ENCODE measurements at places on chromosomes 11 and 22.

DNA sequence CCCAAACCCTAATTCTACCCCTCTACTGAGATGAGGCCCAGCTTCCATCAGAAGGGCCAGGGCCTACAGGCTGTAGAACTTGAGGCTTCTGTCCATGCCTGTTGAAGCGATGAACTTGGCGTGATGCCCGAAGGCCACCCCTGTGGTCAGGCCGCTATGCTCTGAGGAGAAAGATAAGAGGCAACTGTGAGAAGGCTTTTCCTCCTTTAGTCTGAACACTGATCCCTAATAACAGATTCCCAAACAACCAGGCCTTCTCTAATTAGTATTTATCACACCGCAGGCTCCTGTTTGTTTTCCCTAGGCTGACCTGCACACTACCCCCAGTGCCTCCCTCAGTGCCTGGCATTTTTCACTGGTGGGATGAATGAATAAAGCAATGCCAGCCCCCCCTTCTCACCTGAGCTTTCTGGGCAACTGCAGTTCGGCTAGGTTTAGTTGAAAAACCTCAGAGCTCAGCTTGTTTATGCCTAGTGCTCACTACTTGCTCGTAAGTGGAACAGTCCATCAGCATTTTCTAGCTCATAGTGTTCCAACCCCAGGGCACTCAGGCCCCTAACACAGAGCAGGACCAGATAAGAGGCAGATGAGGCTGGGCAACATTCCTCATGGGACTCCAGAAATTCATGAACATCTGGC is 15.2 kb downstream of the PRPF19 start:
- DNase-seq, result no peak

DNA sequence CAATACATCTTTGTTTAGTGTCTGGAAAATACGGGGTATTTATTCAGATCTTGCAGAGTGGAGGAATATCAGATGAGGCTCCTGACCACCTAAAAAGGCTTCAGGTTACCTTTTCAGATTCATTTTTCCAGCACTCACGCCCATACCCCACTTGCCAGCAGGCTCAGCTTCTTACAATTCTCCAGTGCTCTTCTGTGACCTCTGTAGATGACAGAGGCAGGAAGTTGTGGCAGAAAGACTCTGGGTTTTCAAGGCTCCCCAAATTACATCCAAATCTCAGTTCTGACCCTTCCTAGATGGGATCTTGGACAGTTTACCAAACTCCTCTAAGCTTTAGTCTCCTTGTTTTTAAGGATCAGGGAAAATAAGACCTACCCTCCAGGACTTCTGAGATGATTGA is 61.1 kb downstream of the SYTL2 start:
- no peak for DNase-seq

- DNase-seq, result no peak
Observed at GRCh38 chr22:50293441-50294318, 13.8 kb downstream of the PLXNB2 start.

GRCh38 chr11:85385547-85385946 is 241.6 kb downstream of the DLG2 start:
- no peak for DNase-seq

DNA sequence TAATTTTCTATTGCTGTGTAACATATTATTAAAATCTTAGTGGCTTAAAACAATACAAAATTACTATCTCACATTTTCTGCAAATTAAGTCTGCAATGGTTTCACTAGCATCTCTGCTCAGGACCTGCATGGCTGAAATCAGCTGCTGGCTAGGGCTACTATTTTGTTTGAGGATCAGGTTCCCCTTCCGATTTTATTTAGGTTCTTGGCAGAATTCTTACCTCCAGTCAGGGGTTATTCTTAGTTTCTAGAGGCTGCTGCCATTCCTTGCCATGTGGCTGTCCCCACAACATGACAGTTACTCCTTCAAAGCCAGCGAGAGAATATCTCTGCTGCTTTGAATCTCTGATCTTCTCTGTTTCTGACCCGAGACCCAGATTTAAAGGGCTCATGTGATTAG is 424.5 kb upstream of the ANO5 start:
- no peak for DNase-seq

DNA sequence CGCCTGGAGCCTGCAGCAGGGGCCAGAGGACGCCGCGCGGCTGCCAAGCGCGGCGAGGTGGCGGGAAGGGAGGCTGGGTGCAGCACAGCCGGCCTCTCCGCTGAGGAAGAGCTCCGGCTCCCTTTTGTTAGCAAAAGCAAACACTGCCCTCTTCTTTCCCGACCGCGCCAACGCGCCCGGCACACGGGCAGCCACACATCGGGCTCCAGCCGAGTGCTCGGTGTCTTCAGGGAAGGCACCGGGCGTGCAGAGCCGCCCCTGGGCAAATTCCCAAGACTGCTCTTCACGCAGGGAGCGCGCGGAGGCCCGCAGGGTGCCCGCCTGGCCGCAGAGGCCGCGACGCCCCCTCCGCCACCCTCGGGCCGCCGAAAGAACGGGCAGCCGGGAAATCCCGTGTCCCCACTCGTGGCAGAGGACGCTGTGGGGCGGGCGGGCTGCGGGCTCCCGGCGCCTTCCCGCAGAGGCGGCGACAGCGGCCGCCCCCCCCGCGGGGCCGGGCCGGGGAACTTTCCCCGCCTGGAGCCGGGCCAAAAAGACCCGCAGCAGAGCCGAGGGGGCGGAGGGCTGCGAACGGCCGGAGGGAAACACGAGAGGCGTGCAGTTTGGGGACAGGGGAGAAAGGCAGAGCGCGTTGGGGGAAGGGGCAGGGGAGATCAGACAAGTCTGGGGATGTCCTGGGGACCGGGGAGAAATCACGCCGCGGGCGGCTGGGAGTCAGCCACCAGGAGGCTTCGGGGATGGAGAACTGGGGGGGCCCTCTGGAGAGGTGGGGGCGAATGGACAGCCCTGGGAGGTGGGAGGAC is 931 bp downstream of the CADM1 start:
- DNase-seq, result no peak

DNA sequence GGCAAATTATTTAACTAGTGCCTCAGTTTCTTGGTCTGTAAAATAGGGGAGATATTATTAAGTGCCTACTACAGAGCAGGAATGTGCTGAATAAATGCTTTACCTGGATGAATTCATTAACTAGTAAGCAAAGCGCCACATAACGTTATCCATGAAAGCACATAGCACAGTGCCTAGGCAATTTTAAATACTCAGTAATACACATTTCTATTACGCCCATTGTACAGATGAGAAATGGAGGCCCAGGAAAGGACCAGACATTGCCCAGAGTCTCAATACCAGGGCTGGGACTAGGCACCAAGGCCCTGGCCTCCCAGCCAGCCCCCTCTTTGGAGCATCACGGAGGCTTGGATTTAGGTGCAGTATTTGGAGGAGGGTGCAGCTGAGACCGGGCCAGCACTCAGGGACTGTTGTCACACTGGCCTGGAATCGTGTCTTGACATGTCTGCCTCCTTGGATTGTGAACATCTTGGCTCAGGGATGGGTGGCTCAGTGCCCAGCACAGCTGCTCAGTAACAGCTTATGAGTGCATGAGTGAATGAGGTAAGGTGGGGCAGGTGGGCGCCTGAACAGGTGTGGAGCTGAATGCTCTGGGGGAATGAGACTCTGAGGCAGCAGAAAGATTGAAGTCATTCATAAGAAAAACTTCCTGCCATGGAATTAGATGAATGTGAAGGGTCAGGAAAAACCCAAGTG is 42.1 kb upstream of the TPBGL start:
- DNase-seq, result no peak

GRCh38 chr11:1761110-1761856 is 2.4 kb downstream of the CTSD start:
- no peak for DNase-seq

- no peak for DNase-seq
Observed at GRCh38 chr11:116505298-116506262, 267.2 kb downstream of the BUD13 start.

- DNase-seq, result no peak
Observed at GRCh38 chr11:59944720-59945119, 6.5 kb downstream of the OOSP1 start.

DNA sequence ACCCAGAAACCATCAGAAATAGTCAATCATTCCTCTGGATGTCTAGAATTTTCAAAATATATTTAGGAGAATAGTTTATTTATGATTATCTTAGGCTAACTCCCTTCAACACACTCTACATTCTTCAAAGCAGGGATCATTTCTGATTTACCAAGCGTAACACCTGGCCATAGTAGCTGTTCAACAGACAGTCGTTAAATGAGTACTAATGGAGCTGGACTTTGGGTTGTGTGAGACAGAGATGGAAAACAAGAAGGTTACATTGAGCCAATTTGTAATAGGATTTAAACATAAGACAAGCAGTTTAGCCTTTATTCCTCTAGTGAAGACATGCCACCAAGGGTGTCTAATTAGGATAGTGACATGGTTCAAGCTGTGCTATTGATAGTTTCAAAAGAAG is 129.2 kb upstream of the ANO3 start:
- DNase-seq, result no peak

DNA sequence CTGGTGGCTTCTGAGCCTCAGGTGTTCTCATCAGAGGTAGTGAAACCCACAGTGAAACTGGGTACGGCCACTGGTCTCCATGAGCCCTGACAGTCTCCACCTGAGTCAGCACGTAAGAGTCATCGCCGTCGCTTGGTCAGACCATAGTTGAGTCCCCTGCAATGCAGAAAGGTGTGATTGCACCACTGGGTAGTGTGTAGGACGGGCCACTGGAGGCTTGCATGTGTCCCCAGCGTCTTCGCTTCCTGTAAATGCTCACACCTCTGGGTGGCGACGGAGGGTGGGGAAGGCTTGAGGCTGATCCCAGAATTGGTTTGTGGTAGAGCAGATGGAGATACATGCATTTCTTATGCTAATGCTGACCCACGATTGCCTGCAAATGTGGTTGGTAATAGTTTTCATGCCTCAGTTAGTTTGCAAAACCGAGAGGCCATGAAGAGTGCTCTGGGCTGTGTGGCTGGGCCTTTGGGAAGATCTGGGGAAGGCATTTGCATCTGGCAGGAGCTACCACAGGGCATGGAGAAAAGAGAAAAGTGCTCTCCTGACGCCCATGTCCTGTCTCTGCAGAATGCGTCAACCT is 26.5 kb downstream of the CTTN start:
- no peak for DNase-seq

GRCh38 chr11:2964782-2965181 is 27.3 kb downstream of the NAP1L4 start:
- DNase-seq, result no peak

DNA sequence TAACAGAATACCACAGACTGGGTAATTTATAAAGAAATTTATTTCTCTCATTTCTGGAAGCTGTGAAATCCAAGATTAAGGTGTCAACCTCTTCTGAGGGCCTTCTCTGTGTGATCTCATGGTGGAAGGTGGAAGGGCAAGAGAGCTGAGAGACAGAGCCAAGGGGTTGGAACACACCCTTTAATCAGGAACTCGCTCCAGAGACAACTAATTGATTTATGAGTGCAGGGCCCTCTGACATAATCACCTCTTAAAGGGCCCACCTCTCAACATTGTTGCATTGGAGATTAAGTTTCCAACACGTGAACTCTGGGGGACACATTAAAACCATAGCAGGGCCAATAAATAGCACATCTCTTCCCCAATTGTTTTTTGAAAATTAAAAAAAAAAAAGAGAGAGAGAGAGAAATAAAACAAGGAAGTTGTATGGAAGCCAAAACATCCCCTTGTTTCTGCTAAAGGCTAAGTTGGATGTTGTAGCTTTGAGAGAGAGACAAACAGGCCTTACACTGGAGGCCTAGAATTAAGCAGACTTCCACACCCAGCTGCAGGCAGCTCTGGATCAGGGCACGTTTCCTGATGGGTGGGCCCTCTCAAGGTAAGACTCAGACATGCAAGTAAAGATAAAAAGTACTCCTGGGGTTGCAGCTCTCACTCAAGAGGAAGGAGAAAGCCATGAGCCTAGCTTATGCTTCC is 64.1 kb upstream of the BIRC3 start:
- DNase-seq, result no peak

DNA sequence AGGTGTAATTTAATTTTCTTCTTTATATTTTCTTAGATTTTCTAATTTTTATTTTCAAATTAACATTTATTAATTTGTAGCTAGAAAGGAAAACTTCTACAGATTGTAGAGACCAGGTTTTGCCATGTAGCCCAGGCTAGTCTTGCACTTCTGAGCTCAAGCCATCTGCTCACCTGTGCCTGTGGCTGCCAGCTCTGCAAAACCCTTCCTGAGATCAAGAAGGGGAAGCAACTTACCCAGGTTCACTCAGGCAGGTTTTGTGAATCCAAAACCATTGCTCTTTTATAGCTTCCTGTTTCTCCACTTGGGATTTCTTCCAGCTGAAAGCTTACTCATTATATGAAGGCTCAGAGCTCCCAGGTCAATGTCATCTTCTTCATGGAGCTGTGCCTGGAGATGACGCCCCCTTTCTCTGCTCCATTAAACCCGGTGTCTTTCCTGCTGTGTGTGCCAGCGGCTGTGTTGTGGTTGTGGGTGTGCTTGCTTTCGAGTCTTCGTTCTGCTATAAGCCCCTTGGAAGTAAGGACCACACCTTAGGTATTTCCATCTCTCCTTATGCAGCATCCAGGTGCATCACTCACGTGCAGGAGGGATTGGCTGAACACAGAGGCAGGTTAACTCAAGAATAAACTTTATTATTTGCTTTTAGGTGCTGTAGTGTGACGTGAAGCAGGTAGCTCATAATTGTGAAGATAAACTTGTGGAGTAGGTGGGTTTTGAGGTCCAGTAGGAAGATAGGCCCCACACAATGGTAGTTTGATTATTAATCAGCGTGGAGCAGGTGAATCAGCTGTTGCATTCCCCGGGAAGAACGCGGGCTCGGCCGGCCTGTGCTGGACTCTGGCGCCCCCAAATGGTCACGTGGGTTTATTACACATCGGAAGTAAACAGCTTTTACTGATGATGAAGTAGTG is 42.2 kb upstream of the INCENP start:
- peak; percentile 60 for DNase-seq

DNA sequence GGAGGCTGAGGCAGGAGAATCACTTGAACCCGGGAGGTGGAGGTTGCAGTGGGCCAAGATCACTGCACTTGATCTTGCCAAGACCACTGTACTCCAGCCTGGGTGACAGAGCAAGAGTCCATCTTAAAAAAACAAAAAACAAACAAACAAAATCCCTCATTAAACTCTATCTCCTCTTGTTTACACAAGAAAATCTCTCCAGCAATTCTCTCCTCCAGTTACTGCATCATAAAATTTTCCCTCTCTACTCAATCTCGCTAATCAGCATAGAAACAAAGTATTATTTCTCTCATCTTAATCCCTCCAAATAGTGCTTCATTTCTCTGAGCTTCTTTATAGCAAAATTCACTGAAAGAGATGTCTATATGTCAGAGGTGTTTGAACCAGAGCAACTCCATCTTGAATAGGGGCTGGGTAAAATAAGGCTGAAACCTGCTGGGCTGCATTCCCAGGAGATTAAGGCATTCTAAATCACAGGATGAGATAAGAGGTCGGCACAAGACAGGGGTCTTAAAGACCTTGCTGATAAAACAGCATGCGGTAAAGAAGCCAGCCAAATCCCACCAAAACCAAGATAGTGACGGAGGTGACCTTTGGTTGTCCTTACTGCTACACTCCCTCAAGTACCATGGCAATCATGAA is 19.8 kb downstream of the MTMR2 start:
- DNase-seq, result no peak

Measured in activated CD8-positive, alpha-beta memory T cell treated with anti-CD3 and anti-CD28 coated beads for 4 hours (primary cell).